Activated T-cell treated with anti-CD3 and anti-CD28 coated beads for 1 hour (primary cell): ENCODE measurements at places on chromosomes 2 and 18.

DNA sequence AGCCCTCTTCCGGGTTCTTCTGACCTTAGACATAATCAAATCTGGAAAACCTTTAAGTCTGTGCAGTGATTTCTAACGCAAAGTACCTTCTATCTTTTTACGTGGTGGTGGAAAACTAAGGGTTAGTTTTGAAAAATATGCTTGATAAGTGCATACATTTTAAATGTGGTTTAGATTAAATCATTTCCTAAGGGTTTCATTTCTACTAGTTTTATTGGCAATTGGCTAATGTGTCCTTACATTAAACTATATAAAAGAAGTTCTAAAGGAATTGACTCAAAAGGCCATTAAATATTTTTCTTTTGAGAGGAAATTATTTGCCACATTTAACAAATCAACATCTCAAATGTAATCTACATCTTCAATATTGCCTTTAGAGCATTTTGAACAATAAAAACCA, 268.3 kb upstream of the THUMPD2 start:
- DNase-seq, result no peak

- DNase-seq, result no peak
Observed at GRCh38 chr2:38629684-38630083, 27.0 kb upstream of the HNRNPLL start.

DNA sequence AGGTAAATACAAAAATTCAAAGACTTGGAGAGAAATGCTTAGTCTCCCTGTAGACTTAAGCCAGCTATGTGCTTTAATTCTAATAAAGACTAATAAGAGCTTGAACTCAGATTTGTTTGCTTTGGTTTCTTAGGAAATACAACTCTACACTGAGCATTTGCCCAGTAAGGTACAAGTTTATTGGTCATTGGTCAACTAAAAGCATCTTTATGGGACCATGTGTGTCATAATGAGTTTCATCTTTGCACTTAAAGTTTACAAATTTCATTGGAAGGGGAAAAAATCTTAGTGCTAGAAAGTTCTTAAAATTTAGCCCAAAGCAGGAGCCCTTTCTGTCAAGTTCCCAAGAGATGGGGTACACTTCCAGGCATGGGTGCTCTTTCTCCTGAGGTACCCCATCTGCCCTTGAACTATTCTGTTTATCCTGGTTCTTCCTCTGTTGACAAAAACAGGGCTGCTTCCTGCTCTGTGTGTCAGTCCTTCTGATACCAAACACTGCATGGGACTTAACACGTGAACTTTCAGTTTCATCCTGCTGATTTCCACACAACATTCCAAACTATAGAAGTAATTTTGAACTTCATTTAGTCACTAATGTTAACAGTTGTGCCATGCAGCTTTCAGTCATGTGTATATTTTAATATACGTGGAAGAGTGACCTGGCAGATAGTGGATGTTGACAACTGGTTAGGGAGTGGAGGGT, 200.2 kb downstream of the TPGS2 start:
- no peak for DNase-seq

DNA sequence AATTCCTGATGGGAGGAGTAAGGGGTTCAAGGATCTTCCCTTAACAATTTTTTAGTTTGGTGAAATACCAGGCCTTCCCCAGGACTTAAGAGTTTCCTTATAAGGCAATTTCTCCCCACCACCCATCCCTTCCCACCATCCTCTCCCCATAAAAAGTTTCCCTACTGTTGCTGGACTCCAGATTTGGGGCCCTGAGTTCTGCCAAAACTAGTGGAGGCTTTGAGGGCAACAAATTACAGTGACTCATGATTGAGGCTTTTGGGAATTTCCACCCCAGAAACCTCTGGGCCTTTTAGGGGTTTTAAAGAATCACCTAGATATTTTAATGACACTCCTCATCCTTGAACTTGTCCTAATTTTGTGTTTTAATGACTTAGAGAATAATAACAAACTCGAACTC, 14.3 kb upstream of the EN1 start:
- no peak for DNase-seq

- DNase-seq, result no peak
Observed at GRCh38 chr2:160224507-160224906, 24.4 kb upstream of the ITGB6 start.

DNA sequence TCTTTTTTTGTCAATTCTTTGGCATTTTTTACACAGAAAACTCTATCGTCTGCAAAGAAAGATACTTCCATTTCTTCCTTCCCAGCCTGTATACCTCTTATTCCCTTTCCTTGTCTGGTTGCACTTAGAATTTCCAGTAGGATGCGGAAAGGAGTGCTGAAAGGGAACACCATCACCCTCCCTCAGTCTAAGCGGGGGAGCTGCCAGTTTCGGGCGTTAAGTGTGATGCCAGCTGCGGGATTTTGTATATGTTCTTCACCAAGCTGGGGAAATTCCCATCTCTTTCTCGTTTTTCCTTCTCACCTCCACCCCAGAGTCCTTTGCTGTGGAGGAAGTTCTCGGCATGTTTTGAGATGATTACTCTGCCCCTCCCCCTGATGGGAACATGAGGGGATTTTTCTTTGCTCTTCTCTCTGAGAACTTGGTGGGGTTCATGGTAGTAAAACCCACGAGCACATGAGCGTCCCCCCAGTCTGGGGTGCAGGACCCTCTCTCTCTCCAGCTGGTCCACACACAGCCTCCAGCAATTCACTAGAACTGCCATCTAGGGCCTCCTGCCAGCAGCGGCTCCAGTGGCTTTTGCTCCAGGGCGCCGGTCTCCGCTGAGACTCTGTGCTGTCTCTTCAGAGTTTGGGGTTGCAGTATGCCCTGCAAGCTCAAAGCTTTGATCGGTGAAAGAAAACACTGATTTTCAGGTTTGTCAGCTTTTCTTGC, 15.5 kb downstream of the AQP12A start:
- DNase-seq, result no peak

DNA sequence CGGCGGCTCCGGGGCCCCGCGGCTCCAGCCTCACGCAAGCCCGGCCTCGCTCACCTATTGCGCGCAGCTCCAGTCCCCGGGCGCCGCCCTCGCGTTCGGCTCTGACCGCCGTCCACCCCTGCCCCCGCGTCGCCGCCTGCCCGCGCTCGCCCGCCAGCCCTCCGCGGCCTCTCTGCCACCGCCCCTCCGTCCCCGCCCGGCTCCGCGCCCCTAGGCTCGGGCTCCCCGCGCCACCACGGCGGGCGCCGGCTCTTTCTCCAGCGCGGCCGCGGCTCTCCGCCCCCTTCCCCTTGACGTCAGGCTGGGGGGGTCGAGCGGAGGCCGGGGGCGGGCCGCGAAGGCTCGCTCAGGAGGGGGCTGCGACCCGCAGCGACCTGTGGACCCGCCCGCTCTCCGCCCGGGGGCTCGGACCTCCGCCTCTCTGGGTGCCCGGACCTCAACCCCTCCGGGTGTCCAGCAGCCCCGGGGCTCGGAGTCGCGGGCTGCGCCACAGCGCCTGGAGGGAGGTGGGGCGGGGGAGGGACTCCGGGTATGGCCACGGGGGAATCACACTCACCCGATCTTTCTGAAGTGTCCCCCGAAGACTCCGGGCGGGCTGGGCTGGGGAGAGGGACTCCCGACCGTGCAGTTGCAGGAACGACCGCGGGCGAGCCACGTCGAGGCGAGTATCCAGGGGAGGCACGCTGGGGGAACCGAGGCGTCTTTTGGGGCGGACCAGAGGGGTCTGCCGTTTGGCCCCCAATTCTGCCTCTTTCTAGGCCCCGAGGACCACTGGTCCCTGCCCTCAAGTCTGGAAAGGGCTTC, at the start of gene SEMA4C:
SEMA4C (minus strand) TSS at position 259 of the 804 bp plus-strand sequence. CDS start 2,194 bp downstream, outside the sequence.
- peak; percentile 48 for DNase-seq

- peak; percentile 71 for DNase-seq
Observed at GRCh38 chr2:240556553-240557100, 1.2 kb downstream of the ANKMY1 start.

DNA sequence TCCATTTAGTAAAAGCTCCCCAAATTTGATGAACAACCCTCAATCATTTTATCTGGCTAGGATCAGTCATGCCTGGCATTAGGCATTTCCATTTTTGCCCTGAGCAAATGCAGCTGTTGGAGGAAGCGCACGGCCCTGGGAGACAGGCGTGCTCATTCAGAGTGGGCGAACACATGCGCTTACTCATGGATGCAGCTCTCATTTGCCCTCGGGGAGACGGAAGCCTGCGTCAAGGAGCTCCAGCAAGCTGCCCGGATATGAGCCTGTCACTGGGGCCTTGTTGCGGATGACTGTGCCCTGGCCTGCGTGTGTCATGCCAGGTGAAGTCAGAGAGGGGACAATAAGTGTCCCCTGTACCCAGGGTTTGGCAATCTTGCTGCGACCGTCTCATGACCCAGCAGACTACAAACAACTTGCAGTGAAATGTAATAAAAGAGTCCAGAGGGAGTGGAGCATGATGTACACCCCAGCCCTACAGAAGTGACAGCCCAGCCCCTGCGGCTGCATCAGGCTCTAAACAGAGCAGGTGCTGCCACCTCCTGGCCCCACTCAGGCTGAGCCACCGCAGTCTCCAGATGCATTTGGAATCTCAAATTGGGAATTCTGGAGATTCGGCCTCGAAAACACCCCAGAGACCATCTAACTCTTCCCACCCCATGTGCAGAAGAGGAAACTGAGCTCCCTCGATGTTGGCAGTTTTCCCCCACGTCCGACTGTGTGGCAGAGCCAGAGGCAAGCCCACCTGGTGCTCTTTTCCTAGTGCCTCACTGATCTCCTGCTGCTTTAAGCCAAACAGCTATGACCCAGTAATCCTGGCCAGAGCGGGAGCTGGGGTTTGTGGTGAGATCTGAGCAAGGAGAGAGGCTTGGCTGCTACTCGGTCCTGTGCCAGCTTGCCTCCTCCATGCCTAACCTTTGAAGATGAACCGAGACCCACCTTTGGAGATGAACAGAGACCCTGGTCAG, 105.0 kb upstream of the ALK start:
- DNase-seq, result no peak

GRCh38 chr18:35949903-35950627, 22.4 kb upstream of the RMP24 start:
- peak; percentile 41 for DNase-seq

GRCh38 chr2:155766342-155767115, 566.0 kb downstream of the NR4A2 start:
- DNase-seq, result no peak

- DNase-seq, result no peak
Observed at GRCh38 chr2:232773815-232774214, 2.5 kb downstream of the KCNJ13 start.

- DNase-seq, result no peak
Observed at GRCh38 chr2:46846536-46846935, 69.1 kb downstream of the MCFD2 start.
